ENCODE measurements at places on chromosomes 5 and 9. TPM values are rescaled to one million over a fixed set of nuclear protein-coding genes. Genes with fewer than 3 reads are reported as not detected.

DNA sequence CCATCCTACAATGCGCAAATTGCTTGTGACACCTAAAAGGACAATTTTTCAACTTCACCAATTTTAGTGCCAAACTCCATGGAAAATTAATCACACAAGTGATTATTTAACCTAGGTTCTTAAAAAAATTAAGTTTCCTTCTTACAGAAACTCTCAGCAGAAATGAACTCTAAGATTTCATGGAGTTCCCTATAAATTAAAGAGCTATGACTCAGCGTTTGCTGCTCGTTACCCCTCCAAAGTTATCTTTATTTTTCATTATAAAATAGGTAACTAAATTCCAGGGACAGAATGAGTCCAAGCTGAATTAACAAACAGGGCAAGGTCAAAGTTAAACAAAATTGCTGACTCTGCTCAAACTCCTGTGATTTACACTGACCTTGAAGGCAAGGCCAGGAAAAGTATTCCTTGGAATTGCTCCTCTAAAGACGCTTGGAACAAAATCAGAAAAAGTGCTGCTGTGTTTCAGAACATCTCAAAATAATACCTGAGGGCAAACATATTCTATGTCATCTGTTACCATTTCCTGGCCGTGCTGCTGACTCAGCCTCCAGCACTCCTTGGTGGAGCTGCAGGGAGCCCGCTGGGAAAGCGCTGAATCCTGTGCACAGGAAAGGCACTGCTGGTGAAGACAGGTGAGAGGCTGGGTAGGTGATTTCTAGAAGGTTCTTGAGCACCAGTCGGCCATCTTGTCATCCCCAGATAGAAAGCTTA is 2.5 kb upstream of the CMBL start:
- no peak for DNase-seq

- DNase-seq = no peak
These were observed 56.4 kb downstream of the PRRT1B start for GRCh38 chr9:131601683-131602181.

DNA sequence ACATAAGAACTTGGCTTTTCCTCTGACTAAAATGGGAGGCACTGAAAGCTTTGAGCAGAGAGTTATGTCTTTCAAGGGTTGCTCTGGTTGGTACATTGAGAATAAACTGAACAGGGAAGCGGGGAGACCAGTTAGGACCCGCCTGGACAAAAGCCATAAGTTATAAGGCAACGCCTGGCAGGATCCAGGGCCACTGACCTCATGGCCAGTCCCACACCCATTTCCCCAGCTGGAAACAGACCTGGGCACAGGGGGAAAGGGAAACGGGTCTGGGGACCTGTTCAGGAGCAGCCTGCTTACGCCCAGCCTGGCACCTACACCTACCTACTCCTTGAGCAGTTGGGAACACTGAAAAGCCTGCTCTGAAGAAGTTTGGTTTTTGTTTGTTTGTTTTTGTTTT is 1.3 kb downstream of the SPINK4 start:
- no peak for DNase-seq

DNA sequence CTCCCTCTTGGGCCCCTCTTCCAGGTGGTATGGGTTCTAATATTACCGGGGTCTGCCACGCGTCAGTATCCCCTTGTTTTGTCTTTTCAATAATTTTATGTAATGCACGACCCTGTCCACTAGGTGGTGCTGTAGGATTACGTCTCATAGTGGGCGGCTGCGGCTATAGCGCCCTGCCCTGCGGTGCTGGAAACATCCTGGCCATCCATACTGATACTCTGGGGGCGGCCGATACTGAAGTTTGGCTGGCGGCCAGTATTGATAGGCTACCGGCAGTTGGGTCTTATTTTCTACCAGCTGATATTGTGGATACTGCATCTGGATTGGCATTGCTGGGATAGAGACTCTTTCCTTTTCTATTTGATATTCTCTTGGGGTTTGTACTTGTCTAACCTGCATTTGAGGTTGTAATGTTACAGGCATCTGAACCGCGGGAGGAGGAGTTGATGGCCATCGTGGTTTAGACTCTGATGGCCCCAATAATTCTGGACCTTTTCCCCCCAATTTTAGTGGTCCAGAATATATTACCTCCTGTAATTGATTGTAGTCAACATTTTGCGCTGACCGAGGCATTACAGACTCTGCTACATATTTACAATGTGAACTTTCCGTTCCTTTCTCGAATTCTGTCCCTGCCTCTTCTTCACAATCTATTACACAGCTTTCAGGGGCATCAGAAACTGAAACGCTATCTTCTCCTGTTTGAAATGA is 3.3 kb upstream of the TMEM141 start:
- DNase-seq = peak; percentile 82

- DNase-seq = no peak
These were observed 265.9 kb downstream of the SAXO1 start for GRCh38 chr9:18766989-18767550.

GRCh38 chr9:129380961-129381401 is 202.9 kb upstream of the IER5L start:
- no peak for DNase-seq

DNA sequence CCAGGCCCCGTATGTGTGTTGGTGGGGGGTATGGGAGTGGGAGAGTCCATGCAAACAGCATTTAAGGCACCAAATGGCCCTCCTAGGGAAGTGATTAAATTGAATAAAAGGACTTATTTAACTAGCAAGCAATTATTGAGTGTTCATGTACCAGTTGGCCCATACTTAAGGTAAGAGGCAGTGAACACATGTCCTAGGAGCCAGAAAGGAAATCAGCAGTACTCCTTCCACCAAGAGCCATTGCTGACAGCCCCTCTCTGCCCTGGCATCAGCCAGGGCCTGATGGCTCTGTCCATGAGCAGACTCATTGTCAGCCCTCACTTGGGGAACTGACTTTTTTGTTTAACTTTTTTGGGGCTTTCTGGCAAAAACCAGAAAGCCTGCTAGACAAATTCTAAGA is 10.4 kb upstream of the SHROOM1 start:
- DNase-seq = no peak

DNA sequence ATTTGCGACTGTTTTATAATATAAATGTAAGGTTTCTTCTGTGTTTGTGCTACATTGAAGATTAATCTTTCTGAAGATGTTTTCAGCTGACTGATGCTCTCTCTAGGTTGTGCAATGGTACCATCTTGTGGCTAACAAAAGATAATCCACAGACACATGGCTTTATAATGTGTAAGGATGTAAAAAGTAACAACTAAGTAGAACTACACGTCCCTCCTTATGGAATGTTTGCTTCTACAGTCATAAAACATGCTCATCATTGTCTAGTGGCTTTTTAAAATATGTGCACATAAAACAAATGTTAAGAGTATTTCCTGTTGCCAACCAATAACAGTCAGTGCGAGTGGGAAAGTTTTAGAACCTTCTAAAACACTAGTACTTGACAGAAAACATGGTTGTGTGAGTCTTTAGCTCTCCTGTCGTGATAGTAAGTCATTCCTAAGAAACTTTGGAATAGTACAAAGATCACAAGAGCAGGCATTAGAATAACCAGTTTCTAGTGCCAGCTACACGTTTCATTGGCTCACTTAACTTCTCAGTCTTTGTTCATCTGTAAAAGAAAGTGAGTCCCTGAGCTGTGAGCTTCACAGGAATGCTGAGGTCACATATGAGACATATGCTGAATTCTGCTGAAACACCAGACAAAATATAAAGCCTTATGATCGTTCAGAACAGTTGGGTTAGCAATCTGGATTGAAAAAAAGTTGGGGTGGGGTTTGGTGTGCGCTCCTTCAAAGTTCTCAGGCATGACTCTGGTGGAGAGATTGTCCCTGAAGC is 75.7 kb upstream of the GLIS3 start:
- peak; percentile 54 for DNase-seq

DNA sequence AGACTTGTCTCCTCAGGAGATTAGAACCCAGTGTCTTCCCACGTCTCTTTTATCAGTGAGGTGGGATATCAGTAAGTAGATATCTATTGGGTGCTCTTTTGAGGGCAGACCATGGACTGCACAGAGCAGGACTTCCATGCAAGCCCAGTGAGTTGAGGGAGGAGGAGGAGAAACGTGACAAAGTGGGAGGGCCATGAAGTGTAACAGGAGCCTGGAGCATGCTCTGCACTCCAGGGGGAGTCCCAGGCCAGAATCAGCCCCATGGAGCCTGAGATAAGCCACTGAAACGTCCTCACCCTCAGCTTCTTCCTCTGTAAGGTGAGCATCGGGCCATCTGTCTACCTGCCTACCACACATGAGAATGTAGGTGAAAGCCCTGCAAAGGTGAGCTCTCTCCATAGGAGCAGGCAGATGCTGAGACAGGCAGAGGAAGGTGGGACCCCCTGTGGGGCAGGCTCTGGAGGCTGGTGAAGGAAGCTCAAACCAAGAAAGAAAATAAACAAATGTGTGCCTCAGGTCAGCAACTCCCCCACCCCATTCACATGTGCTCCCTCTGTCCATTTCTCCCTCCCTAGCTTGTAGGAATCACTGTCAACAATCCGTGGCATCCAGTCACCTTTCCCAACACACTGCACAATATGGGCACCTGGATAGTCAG is 87.4 kb downstream of the NRG2 start:
- peak; percentile 33 for DNase-seq

GRCh38 chr9:76176171-76176570 is 218.1 kb downstream of the RFK start:
- DNase-seq = no peak

DNA sequence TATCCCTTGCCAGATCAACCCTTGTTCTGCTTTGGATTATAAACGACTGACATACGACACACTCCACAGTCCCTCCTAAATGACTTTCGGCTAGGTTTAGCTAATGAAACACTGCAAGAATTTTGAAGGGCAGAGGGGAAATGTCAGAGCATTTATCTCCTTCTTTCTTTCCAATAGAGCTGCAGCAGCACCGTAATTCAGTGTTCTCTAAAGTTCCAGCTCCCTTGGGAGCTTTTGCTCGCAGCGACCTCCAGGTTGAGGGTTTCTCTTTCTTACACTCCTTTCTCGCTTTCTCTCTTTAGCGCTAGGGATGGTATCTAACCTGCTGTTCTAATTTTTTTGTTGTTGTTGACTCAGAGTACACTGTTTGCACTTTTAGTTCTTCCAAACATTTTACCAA is 467.1 kb upstream of the ST8SIA4 start:
- no peak for DNase-seq

DNA sequence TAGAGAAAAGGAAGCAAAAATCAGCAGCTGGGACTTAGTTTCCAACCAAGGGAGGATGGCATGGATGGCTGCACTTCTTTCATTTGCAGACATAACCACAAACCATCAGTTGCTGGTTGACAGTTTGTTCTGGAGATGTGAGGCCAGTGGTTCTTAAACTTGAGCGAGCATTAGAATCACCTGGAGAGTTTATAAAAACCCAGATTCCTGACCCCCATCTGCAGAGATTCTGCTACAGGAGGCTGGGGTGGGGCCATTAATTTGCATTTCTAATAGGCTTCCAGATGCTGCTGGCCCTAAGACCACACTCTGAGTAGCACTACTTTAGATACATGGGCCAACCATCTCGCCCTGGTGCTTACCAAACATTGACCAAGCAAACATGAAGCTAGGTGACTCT is 60.8 kb downstream of the MARCHF3 start:
- no peak for DNase-seq

DNA sequence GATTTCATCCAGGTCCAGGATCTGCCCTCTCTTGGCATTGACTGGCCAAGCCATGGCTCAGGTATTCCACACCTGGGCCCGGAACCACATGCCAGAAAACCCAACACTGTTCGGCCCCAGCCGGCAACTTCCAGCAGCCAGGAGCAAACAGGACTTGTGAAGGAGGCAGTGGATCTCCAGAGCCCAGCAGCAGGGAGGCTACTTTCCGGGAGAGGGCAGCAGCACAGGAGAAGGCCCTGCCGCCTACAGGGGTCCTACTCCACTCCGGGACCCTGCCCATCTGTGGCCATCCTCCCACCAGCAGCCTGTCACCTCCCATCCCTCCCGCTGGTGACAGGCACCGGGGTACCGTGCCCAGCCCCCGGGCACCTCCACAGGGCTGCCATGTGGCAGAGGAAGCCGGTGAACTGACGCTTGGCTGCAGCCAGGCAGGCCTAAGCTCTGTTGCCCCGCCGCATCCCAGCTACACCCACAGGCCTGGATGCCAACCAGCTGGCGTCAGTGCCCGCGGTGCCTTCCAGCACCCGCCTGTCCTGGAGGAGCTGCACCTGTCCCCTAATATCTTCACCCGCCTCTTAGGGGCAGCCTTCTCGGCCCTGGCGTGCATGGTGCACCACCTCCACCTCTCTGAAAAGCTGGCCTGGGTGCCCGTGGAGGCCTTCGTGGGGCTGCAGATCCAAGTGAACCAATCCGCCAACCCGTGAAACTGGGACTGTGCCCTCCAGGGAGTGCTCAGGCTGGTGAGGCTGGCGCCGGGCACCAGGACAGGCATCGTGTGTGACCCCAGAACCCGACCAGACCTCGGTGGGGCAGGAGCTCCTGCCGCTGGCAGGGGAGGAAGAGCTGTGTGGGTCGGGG is 18.9 kb upstream of the SLC30A5 start:
- no peak for DNase-seq

- DNase-seq = no peak
These were observed 45.8 kb upstream of the SEMA4D start for GRCh38 chr9:89543621-89544278.

DNA sequence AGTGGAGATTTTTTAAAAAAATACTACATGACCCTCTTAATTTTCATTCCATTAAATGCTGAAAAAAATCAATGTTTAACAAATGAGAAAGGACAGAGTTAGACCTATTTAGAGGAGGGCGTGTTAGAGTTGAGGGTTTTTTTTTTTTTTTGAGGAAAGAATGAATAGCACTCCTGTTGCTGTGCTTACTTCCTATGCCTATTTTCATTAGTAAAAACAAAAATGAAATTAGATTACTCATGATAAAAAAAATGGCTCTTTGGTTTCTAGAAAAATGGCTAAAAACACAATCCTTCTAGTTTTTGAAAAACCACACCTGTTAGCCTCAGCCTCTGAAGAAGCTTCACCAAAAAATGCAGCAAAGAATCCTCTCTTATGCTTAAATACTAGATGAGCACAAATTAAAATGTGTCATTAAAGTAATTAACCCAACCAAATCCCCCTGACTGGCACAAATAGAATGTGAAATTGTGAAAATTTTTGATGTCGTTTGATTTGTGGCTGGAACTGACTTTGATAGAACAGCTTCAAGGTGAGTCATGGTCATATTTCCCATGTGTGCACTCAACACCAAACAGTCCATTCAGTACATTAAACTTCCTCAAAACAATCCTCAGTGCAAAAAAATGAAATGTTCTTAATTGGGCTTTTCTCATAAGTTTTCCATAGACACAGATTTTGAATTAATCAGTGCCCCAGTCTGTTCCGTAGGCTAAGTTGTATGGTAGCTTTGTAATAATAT is 98.0 kb downstream of the MACIR start:
- DNase-seq = no peak

DNA sequence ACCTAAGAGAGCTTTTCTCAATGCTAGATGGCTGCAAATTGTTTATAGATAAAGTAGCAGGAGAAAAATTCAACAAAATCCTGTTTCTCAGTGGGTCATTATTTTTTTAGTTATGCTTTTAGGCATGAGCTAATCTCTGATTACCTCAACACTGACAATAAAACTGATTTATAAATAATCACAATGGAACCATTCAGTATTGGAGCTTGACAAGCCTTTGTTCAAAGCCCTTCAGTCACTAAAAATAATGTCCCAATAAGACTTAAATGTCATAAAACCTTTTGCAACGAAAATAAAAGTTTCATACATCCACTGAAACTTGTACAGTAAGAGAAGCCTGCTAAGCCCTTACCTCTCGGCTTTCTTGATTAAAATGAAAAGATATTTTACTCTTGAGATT is 27.2 kb downstream of the PTPDC1 start:
- DNase-seq = no peak

Gene BNIP1
- total RNA-seq = 14.7 TPM

Gene ADAMTS19
- total RNA-seq = not detected

Gene HTR4
- total RNA-seq = not detected

Gene CENPK
- 58.6 TPM for total RNA-seq

Gene ALDOB
- not detected for total RNA-seq

Gene EIF4E1B
- total RNA-seq = not detected

Gene CRHBP
- not detected for total RNA-seq

Gene GRM6
- not detected for total RNA-seq

Measured in A673 (cell line).